ENCODE measurements at places on chromosomes 3 and 15.

DNA sequence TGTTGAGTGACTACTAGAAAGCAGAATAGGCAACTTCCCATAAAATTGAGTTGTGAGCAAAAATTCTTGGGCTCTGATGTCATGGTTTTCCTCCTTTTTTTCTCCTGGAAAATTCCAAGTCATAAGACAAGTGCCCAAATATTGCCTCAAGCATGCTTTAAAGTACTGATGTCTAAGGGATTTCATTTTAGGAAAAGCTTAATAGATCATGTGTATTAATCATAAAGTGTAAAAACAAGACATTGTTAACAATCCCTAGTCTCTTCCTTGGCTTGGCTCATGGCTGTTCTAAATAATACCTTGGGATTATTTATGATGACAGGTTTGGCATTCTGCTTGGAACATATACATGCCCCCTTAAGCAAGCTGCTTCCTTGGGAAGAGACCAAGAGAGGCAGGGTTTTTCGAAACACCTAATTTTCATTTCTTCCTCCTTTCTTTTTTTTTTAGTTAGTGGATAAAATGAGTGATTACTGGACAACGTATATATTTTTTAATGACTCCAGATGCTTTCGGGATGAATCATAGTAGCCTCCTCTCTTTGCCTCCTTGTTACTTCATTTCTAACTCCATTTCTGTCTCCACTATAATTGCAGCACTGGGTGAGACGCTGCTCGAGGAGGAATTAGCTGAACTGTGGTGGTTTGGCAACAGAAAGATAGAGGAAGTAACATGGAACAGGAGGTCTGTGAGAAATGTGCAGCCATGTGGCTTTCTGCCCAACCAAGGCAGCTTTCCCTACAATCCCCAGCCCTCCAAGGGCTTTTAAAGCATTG, 104.9 kb downstream of the TPRG1 start:
- DNase-seq: no peak

DNA sequence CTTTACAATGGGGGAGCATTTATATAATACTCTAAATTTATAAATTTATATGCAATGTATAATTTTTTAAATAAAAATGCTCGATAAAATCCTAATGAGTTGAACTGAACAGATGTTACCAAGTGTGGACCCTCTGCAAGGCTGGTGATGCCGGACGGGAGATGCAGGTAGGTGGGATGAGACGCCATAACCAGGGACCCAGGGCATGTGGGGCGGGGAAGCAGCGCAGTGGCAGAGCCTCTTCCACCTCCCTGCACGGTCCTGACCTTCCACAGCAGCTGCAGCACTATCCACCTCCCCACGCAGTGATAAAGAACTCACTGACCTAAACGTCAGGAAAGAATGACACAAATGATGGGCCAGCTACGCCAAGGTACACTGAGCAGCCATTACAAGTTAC, 12.8 kb downstream of the PCSK6 start:
- DNase-seq: no peak

GRCh38 chr3:22269831-22270230, 518.8 kb upstream of the ZNF385D start:
- no peak for DNase-seq

DNA sequence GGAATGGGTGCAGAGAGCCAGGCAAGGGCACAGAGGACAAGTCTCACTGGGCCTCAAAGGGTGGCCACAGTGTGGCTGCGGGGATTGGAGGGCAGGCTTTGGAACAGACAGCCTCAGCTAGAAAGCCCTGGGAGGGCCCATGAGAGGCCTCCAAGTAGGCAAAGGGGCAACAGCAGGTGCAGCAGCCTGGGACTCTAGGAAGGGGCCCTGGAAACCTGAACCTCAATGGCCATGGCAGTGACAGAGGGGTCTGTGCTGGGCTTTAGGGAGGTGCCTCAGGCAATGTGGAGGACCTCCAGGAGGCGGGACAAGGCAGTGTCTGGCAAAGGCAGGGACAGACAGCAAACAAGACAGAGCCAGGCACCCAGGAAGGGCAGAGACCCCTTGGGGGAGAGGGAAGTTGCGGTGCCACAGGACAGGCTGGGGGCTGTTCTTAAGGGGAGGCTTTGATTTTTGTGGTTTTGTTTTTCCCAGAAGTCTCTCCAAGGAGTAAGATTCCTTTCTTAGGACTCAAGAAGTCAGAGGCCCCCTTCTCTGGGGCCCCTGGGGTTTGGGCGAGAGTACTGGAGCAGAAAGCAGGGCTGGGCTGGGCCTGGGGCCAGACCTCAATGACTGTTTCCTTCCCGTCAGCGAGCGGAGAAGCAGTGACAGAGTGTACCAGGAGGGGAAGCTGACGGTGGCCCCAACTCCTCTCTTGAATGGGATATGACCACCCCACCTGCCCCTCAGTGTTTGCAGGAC, 9.7 kb downstream of the STOML1 start:
- peak; percentile 91 for DNase-seq

GRCh38 chr15:77504306-77504705, 83.6 kb downstream of the HMG20A start:
- DNase-seq: no peak

Data from suprapubic skin (tissue), 4 donors.